ENCODE measurements at places on chromosomes 4 and X.

GRCh38 chr4:174292473-174292872 lies 8.8 kb downstream of the CEP44 start:
- no peak for DNase-seq
- H3K27ac ChIP-seq = no peak overlapping the region
- H3K4me3 ChIP-seq = no peak overlapping the region
- H3K27me3 ChIP-seq = no peaks in the 10 kb centered on the region
- no peaks in the 10 kb centered on the region for H3K4me1 ChIP-seq
- peaks cover 7% of the 10 kb centered on the region for H3K36me3 ChIP-seq

GRCh38 chr4:137640156-137640837 lies 108.0 kb upstream of the PCDH18 start:
- no peaks in the 10 kb centered on the region for H3K4me1 ChIP-seq
- no peak overlapping the region for H3K4me3 ChIP-seq
- no peak for DNase-seq
- H3K27me3 ChIP-seq = no peaks in the 10 kb centered on the region
- H3K27ac ChIP-seq = no peak overlapping the region

DNA sequence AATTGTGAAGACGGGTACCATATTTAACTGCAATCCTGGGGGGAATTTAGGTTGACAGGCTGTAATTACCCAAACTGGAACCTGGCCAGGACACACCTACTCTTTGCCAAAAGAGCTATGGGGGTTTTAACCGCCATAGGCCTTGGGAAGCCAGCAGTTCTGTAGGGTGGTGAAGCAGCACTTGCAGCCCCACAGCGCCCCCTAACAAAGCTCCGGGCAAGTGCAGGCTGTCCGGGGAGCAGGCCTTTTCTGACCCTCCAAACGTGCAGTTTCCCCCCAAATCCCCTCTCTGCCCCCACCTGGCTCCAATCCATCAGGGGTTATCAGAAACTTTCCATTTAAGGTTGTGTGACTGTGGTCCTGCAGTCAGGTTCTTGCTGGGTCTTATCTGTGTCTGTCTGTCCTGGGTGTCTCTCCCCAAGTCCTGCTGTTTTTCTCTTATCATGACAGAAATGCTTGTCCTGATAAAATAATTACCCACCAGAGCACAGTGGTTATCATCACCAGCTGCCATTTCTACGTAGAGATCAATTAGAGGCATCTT lies 350.9 kb downstream of the MID1IP1 start:
- no peaks in the 10 kb centered on the region for H3K36me3 ChIP-seq
- no peak for DNase-seq
- H3K4me1 ChIP-seq = no peaks in the 10 kb centered on the region
- no peak overlapping the region for H3K4me3 ChIP-seq
- H3K27ac ChIP-seq = no peak overlapping the region

DNA sequence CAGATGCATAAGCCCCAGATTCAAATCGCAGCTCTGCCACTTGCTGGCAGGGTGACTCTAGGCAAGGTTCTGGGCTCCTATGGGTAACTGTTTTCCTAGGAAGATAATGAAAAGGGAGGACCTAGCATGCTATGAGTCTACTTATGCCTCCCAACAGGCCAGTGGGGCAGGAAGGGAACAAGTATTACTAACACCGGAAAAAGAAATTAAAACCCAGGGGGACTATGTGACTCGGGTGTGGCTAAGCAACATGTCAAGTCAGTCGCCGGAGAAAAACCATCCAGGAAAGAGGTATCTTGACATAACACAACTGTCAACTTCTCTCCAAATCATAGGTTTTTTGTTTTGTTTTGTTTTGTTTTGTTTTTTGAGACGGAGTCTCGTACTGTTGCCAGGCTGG lies 45.5 kb upstream of the RBPJ start:
- DNase-seq = no peak
- H3K27ac ChIP-seq = no peak overlapping the region
- no peak overlapping the region for H3K4me3 ChIP-seq
- peaks cover 16% of the 10 kb centered on the region for H3K4me1 ChIP-seq

- H3K36me3 ChIP-seq = peaks cover 63% of the 10 kb centered on the region
- no peak for DNase-seq
- no peak overlapping the region for H3K4me3 ChIP-seq
- H3K27ac ChIP-seq = peak overlapping the region; percentile 88
- H3K4me1 ChIP-seq = no peaks in the 10 kb centered on the region
- no peaks in the 10 kb centered on the region for H3K27me3 ChIP-seq
Observed at GRCh38 chr4:38919494-38919893, 51.9 kb downstream of the FAM114A1 start.

DNA sequence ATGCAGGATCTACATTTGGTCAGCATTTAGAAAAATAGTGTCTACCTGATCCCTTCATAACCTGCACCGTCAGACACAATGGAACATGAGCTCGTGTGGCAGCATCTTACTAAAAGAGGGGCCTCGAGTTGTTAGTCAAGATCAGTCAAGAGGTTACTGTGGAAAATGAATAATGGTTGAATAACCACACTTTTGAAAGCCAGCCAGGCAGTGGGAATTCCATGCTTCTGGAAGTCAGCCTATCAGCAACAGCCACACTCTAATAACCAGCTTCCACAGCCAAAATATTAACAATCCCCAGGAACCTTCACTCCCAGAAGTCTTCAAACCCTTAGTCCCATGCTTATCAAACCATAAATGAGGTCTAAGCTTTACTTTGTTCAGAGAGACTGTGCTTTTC lies 234.3 kb downstream of the HS3ST1 start:
- H3K36me3 ChIP-seq = no peaks in the 10 kb centered on the region
- no peak overlapping the region for H3K4me3 ChIP-seq
- H3K27me3 ChIP-seq = no peaks in the 10 kb centered on the region

GRCh38 chrX:72271812-72272211 lies 5.2 kb downstream of the RPS4X start:
- no peaks in the 10 kb centered on the region for H3K27me3 ChIP-seq
- H3K27ac ChIP-seq = peak overlapping the region; percentile 8
- peaks cover 54% of the 10 kb centered on the region for H3K36me3 ChIP-seq
- no peak overlapping the region for H3K4me3 ChIP-seq

GRCh38 chr4:183610033-183610432 lies 49.0 kb downstream of the RWDD4 start:
- H3K4me1 ChIP-seq = no peaks in the 10 kb centered on the region
- DNase-seq = no peak
- no peaks in the 10 kb centered on the region for H3K27me3 ChIP-seq
- no peak overlapping the region for H3K27ac ChIP-seq
- H3K4me3 ChIP-seq = no peak overlapping the region
- no peaks in the 10 kb centered on the region for H3K36me3 ChIP-seq

DNA sequence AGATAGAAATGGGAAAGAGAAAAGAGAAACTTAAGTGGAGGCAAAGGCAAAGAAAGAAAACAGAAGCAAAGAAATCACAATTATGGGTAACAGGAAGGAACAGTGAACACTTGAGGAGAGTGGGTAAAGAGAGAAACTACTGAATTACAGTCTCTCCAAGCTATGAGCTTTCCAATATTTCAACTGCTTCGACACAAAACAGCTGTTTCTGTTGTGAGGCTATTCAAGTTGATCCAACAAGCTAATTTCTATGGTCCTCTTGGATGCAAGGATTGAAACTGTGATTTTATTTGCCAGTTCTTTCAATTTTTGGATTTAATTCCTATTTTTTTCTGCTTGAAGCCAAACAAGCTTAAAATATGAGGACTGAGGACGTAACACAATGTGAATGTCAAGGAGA lies 80.5 kb upstream of the ADGRA3 start:
- no peaks in the 10 kb centered on the region for H3K4me1 ChIP-seq
- no peak overlapping the region for H3K4me3 ChIP-seq
- no peak overlapping the region for H3K27ac ChIP-seq

DNA sequence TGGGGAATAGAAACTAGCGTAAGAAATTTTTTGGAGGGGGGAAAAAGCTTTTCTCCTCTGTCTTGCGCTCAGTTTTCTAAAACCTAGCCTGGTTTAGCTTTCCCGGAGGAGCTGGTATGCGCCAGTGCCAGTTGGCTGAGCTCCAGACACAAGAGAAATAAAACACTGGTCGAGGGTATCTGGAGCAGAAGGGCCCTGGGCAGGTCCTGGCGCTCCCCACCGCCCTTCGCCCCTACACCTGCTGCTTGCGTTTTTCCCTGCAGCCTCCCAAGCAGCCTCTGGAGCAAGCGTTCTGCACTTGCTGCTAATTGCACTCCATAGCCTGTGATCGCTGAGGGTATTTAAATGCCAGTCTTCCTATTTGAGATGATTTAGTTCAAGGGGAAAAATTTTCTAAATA lies 816 bp downstream of the EREG start:
- H3K4me1 ChIP-seq = peaks cover 9% of the 10 kb centered on the region
- H3K4me3 ChIP-seq = peak overlapping the region; percentile 53
- H3K36me3 ChIP-seq = no peaks in the 10 kb centered on the region
- H3K27ac ChIP-seq = peak overlapping the region; percentile 66
- DNase-seq = peak; percentile 66

DNA sequence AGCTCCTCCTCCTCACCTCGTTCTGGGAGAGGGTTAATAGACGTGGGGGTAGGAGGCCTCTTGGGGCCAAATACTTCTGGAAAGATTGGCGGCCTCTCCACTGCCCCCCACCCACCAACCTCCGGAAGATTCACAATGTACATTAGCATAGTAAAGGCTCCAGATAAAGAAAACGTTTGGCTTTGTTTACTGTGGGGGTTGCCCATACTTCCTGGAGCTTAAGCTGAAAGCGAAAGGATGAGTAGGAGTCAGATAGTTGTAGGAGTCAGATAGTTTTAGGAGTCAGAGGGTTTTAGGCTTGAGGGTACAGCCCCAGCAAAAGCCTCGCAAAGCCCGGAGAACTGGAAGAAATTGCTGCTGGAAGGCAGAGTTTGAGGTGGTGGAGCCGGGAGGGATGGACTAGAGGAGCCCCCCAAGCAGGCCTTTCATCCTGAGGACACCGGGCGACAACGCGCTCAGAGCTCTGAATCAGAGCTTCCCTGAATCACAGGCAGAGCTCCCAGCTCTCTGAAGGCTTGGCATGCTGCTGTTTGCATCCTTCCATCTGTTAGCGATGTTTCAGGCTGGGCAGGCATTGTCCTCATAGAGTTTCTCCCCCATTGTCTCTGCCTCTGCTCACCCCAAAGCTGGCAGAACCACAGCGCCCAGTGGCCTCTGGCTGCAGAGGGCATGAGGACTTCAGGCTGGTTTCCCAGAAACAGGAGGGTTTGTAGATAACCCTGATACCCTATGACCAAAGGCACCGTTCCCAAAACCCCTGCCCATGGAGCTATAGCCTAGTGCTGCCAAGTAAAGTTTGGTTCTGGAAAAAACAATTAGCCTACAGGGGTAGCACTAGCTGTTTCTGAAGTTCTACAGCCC lies 280.7 kb downstream of the BCOR start:
- no peak overlapping the region for H3K4me3 ChIP-seq
- no peaks in the 10 kb centered on the region for H3K36me3 ChIP-seq
- no peak for DNase-seq
- peaks cover 10% of the 10 kb centered on the region for H3K4me1 ChIP-seq
- H3K27me3 ChIP-seq = peaks cover 10% of the 10 kb centered on the region

DNA sequence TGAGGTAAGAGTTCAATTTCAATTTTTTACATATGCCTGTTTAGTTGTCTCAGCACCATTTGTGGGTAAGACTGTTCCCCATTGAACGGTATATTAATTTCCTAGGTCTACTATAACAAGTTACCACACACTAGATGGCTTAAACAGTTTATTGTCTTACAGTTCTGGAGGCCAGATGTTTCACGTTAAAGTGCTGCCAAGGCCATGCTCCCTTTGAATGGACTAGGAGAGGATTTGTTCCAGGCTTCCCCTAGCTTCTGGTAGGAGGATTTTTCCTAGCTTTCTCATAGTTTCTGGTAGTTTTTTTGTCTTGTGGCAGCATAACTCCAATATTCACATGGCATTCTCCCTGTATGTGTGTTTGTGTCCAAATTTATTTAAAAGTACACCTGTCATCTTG lies 149.3 kb upstream of the CYSLTR1 start:
- H3K4me3 ChIP-seq = no peak overlapping the region
- H3K36me3 ChIP-seq = no peaks in the 10 kb centered on the region
- DNase-seq = no peak
- no peaks in the 10 kb centered on the region for H3K4me1 ChIP-seq

- no peaks in the 10 kb centered on the region for H3K27me3 ChIP-seq
- no peaks in the 10 kb centered on the region for H3K4me1 ChIP-seq
- H3K27ac ChIP-seq = no peak overlapping the region
- no peak for DNase-seq
Observed at GRCh38 chrX:41982953-41983352, 59.6 kb upstream of the CASK start.

DNA sequence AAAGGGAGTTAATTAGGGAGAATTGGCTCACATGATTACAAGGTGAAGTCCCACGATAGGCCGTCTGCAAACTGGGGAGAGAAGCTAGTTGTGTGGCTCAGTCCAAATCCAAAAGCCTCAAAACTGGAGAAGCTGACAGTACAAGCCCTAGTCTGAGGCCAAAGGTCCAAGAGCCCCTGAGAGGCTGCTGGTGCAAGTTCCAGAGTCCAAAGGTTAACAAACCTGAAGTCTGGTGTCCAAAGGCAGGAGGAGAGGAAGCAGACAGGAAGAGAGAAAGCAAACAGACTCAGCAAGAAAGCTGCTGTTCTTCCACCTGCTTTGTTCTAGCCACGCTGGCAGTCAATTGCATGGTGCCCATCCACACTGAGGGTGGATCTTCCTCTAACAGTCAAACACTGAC lies 29.0 kb upstream of the SPACA5B start:
- H3K4me1 ChIP-seq = no peaks in the 10 kb centered on the region
- no peak overlapping the region for H3K4me3 ChIP-seq
- H3K36me3 ChIP-seq = no peaks in the 10 kb centered on the region
- DNase-seq = no peak

- no peaks in the 10 kb centered on the region for H3K36me3 ChIP-seq
- H3K4me1 ChIP-seq = no peaks in the 10 kb centered on the region
- no peak for DNase-seq
Observed at GRCh38 chrX:55867181-55867651, 149.7 kb downstream of the RRAGB start.

DNA sequence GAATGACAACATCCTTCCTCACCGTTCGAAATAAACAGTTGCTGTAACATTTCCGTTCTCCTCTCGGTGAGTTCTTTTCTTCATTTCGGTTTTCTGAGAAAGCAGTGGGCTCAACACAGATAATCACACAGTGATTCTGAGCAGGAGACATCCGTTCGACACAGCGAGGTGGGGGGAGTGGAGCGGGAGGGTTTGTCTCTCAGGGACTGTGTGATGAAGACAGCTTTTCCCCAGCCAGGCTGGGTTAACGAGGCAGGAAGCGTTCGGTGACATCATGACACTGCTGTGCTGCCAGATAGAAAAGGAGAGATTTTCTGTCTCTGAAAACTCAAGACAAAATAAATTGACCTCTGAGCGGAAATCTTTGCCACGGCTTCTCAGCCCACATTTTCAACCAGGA lies 119.3 kb downstream of the CRLF2 start:
- H3K36me3 ChIP-seq = no peaks in the 10 kb centered on the region
- DNase-seq = peak; percentile 19
- no peak overlapping the region for H3K4me3 ChIP-seq

GRCh38 chr4:124083711-124084110 lies 628.8 kb downstream of the ANKRD50 start:
- no peaks in the 10 kb centered on the region for H3K36me3 ChIP-seq
- no peaks in the 10 kb centered on the region for H3K4me1 ChIP-seq
- no peaks in the 10 kb centered on the region for H3K27me3 ChIP-seq
- DNase-seq = no peak
- H3K4me3 ChIP-seq = no peak overlapping the region
- H3K27ac ChIP-seq = no peak overlapping the region
